ENCODE measurements at places on chromosomes 4 and X. TPM values are rescaled to one million over a fixed set of nuclear protein-coding genes. Genes with fewer than 3 reads are reported as not detected.
A peak's percentile ranks its signal among the peaks of the same experiment; 100 is the strongest.

The C4orf51 gene
- total RNA-seq = not detected

The GAGE12C gene
- total RNA-seq = not detected

The PPARGC1A gene
- not detected for total RNA-seq

The LDB2 gene
- not detected for total RNA-seq

- DNase-seq = no peak
These were observed 753.6 kb downstream of the RPA4 start for GRCh38 chrX:97637289-97637688.

GRCh38 chrX:45505214-45505613 lies 304.5 kb upstream of the DIPK2B start:
- no peak for DNase-seq

- DNase-seq = peak; percentile 74
These were observed at the start of gene GPRIN3 for GRCh38 chr4:89307446-89308160. Gene GPRIN3, minus strand, starts transcription at chr4:89307800. Its CDS starts 57,690 bp downstream, at chr4:89250110.

- DNase-seq = no peak
These were observed 279.9 kb upstream of the SLIT2 start for GRCh38 chr4:19971829-19972228.

- no peak for DNase-seq
These were observed at the start of gene TRIML2 for GRCh38 chr4:188109157-188109755. Gene TRIML2, minus strand, starts transcription at chr4:188109603. Its CDS starts 4,235 bp downstream, at chr4:188105368.

DNA sequence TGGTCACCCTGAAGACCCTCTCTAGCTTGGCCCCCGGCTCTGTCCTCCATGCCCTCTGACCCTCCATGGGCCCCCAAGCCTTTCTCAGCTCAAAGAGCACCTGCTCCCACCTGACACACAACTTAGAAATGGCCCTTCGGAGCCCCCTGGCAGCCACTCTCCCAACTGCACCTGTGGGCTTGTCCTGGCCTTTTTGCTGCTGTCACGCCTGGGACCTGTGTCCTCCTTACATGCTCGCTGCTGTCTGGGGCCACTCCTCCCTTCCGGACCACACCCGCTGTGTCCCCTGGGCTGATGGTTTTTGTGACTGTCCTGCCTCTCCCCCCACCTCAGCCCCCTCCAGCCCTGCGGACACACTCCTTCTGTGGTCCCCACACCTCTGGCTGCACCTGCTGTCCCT lies 106.2 kb upstream of the AFAP1 start:
- DNase-seq = no peak

- no peak for DNase-seq
These were observed 25.3 kb upstream of the RAB28 start for GRCh38 chr4:13509442-13509841.

DNA sequence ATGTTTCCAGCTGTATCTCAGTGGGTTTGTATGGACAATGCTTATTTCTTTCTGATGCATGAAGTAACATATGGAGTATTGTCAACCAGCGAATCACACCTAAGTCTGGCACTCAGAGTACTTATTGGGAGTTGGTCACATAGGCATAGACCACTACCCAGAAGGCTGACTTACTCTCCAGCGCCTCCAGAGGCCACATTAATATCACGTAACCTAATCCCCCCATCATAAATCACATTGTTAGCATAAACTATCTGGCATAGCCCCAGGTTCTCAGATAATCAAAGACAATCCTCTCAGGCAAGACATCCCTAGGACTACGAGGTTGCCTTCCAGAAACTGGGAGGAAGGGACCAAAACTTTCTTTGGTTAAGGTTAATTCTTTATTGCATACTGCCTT lies 560.5 kb upstream of the PABPC4L start:
- DNase-seq = no peak

- DNase-seq = no peak
These were observed 35.0 kb upstream of the GYG2 start for GRCh38 chrX:2793752-2794151.

- DNase-seq = no peak
These were observed 398.6 kb upstream of the RASGEF1B start for GRCh38 chr4:81870275-81870674.

GRCh38 chrX:41580423-41581064 lies 108.2 kb upstream of the GPR34 start:
- DNase-seq = peak; percentile 15

- DNase-seq = no peak
These were observed 59.9 kb downstream of the TRIML1 start for GRCh38 chr4:188198982-188199792.

DNA sequence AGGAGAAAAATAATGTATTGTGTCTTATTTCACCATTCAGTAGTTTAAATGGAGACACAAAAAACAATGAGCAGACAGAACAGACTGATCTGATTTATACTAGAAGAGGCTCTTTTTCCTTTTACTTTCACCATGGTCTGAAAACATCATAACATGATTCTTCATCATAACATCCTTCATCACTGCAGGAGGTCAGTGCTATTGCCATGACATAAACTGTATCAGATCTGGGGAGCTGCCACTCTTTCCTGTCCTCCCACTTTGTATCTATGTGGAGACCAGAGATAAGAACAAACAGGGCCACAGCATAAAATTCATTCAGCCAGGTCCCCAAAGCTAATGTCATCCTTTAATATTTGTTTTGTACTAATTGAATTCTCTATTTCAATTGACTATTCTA lies 25.2 kb downstream of the SOD3 start:
- no peak for DNase-seq

DNA sequence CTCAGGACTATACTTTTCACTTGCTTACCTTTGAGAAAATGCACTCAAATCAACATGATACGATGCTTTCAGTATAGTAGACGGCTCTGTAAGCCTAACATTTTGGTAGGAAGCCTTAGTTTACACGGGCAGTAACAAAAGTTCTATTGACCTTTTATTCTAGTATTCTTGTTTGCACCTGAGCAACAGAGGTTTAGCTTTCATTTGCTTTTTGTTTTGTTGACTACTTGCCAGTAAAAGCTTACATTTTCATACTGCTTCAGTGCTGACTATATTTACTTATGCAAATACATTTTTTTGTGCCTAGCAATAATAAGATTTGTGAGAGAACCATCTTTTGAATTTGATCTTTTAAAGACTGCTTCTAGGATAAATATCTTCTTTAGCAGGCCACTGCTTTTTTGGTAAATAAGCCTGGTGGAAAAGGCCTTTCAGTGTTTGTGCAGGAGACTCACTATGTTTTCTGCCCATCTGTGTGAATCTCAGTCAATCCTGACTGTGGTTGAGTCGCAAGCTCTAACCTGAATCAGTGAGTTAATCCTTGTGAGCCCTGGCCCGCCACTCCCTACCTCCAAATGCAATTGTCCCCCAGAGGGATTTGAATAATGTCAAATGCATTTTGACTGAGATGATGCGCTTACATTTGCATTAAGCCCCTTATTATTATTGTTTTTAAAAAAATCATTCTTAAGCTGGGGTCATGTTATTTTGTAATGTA lies 21.9 kb downstream of the FHIP1A start:
- no peak for DNase-seq

- DNase-seq = no peak
These were observed 62.2 kb downstream of the MFAP3L start for GRCh38 chr4:169963998-169964397.

GRCh38 chrX:31297881-31298280 lies 226.0 kb upstream of the FTHL17 start:
- DNase-seq = no peak

DNA sequence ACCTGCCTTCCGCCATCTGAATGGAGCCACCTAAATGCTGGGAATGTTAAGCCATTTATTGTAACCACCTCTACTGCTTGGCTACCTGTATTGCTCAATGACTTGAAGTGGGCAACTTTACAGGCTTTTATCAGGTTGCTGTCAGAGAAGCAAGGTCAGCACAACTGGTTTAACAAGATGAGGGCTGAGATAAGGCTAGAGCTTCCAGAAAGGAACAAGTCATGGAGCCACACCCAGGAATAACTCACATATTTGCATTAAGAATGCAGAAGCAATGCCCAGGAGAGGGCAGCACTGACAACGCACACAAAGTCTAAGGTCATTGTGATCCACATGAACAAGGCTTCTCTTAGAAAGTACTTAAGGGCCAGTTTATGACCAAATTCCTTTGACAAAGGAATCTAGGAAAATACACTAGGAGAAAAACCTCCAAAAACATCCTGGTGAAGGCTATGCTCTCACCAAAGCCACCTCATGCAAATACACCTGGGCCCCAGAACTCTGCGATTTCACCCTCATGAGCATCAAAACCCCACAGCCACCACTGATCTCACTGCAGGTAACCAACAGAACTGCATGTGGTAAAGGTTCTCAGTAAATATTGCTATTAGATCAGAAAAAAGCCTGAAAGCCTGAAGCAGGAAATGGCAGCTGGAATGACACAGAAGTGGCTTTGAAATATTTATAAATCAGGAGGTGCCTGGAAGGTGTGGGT lies 15.0 kb upstream of the STS start:
- peak; percentile 39 for DNase-seq

- DNase-seq = no peak
These were observed 672 bp upstream of the NAT8L start for GRCh38 chr4:2058264-2059045.

DNA sequence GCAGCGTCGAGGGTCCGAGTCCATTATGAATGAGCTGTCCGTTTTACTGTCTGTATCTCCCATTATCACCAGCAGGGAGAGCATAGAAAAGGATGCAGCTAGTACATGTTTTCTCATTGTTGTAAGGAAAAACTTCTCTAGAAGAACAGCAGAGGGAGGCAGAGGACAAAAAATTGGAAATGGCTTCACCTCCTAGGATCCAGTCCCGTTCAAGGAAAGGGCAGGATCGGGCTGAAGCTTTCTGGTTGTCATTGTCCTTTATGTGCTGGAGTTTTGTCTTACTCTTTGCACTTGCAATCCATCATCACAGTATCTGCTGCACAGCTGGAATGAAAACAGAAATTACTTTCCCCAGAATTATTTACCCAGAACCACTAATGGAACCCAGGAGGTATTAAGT lies 14.7 kb downstream of the NDP start:
- peak; percentile 58 for DNase-seq

- DNase-seq = no peak
These were observed 19.5 kb upstream of the CCKAR start for GRCh38 chr4:26509681-26510333.

DNA sequence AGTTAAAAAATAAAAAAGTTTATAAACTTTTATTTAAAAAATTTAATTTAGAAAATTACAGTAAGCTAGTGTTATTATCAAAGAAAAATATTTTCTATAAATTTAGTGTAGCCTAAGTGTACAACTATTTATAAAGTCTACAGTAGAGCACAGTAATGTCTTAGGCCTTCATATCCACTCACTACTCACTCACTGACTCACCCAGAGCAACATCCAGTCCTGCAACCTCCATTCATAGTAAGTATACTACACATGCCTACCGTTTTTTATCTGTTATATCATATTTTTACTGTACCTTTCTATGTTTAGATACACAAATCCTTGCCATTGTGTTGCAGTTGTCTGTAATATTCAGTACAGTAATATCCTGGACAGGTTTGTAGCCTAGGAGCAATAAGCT lies 129.0 kb upstream of the FAM47B start:
- DNase-seq = no peak

DNA sequence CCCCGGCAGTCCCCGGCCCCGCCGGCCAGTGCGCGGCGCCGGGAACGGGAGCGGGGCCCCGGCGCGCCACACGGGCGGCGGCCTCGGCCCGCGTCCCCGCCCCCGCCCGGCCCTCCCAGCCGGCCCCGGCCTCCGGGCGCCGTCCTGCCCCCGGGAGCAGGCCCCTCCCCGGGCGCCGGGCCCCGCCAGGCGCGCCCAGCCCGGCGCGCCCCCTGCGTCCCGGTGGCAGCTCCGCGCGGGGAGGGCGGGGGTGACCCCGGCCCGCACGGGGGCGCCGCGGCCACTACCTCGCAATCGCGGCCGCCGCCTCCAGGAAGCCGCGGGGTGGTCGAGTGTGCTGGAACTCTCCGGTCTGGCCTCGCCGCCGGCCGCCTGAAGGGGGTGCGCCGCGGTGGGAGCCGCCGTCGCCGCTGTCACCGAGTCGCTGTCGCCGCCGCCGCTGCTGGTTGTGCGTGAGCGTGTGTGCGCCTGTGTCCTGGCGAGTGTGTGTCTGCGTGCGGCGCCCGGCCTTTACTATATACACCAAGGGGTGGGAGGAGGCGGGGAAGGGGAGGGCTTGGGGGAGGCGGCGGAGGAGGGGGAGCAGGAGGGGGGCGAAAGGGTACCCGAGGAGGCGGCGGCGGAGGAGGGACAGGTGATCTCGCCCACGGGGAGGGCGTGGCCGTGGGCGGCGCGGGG lies at the start of gene RAI2:
Gene RAI2, minus strand, starts transcription at position 488 of the 678 bp plus-strand sequence. CDS start 59,288 bp downstream, outside the sequence.
- no peak for DNase-seq

GRCh38 chr4:81335122-81335912 lies 120.3 kb upstream of the PRKG2 start:
- no peak for DNase-seq
